ENCODE measurements at places on chromosomes 16 and 17. TPM values are rescaled to one million over a fixed set of nuclear protein-coding genes. Genes with fewer than 3 reads are reported as not detected.

The IGF2BP1 gene
- total RNA-seq = not detected

The CD300LB gene
- 0.32 TPM for total RNA-seq

The C16orf90 gene
- total RNA-seq = not detected

The TBC1D3 gene
- total RNA-seq = not detected

The GJC1 gene
- total RNA-seq = 2.3 TPM

The PTGES3L gene
- total RNA-seq = 0.66 TPM
